ENCODE measurements at places on chromosomes 1 and 21.

DNA sequence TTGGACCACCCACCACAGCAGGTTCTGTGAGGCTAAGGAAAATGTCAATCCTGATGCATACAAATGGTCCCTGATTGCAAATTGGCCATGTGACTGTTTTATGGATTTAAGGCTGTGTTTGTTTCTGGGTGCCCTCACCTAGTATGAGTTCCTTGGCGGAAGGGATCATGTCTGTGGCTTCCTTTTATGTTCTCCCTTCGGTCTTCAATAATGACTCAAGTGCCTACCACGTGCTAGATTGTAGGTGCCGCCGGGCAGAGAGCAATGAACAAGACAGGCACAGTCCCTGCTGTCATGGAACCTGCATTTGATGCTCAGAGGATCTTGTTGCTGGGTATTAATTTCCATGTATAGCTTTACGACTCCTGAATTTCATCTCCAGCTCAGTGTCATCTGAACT, 9.8 kb upstream of the VWA5B1 start:
- DNase-seq: no peak

GRCh38 chr1:12012560-12013316, 6.6 kb upstream of the MIIP start:
- DNase-seq: no peak

- DNase-seq: peak; percentile 71
Observed at GRCh38 chr1:59498640-59499039, 201.7 kb downstream of the FGGY start.

DNA sequence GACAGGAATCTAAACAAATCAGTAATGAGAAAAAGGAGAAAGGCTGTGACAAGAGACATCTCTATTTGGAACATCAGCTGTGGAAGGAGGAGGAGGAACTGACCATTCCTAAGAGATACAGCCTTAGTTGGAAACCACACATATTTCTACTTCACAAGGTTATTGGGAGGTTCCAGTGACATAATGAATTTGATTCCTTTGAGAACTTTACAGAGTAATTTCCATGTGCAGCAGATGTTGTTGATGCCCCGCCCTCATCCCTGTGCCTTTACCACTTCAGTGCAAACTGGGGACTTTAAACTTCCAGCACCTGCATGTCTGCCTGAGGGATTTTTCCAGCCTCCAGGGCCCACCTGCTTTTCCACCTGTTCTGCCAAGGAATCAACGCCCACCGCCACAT, 9.3 kb upstream of the ST6GALNAC5 start:
- no peak for DNase-seq

DNA sequence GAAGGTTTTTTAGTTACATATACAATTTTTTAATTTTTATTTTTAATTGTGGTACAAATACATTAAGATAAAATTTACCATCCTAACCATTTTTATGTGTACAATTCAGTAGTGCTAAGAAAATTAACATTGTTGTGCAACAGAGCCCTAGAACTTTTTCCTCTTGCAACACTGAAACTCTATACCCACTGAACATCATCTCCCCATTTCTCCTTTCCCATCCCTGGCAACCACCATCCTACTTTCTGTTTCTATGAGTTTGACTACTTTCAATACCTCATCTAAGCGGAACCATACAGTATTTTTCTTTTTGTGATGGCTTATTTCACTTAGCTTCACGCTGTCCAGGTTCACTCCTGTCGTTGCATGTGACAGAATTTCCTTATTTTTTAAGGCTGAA, 54.1 kb downstream of the PALMD start:
- peak; percentile 21 for DNase-seq

DNA sequence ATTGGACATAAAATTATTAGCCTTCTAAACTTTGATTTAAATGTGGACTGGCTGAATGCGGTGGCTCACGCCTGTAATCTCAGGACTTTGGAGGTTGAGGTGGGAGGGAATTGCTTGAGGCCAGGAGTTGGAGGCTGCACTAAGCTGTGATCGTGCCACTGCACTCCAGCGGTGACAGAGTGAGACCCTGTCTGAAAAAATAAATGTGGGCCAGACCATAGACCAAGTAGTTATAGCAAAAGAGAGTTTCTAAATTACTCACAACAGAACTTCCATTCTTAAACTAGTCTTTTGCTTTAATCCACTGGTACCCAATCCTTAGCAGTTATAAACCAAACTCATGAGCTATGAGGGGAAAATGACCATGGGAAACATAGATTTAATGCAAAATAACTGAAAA, 35.2 kb downstream of the RAP1A start:
- no peak for DNase-seq

- no peak for DNase-seq
Observed at GRCh38 chr21:45549626-45550463, 7.6 kb upstream of the SLC19A1 start.

DNA sequence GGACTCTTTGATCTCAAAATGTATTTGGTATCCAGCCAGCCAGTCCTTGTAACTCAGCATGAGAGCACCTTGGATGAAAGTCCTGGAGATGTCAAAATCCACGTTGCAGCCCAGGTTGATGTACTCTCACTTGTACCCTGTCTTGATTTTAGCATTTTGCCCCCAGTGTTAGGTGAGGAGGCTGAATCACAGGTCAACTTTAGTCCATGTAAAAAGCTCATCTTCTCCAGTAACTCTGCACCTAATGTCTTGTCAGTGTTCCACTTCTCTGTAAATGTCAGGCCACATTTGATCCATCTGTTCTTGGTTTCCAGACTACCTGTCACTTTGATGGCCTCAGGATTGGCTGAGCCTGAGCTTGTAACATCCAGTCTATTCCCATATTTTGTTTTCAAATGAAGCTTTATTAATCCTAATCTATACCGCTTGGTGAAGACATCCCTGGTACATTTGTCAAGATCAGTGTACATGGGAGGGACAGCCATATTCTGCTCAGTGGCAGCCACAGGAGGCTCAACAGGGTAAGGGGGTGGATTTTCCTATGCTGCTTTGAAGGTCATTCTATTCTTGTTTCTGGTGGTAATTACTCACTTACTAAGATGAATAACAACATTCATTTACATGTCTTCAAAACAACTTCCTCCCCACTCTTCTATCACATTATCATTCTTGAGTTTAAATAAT, 24.1 kb upstream of the FCRL3 start:
- DNase-seq: no peak

DNA sequence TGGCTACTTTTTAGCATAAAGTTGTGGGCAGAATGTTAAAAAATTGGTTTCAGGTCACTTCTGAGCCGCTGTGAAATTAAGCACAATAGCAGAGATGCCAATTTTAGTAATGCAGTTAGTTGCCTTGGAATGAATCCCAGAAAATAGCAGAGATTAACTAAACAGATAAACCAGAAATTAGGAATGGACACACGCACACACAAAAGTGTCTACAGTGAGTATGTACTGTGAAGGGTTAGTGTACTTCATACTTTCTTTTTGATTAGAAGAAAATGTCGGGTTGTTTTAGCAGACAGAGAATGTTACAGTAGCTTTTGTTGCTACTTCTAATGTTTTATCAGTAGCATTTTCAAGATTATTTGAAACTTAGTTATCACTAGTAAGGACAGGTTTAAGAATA, 106.7 kb downstream of the LEPR start:
- peak; percentile 69 for DNase-seq

GRCh38 chr1:19405761-19406487, 79.4 kb downstream of the CAPZB start:
- no peak for DNase-seq

DNA sequence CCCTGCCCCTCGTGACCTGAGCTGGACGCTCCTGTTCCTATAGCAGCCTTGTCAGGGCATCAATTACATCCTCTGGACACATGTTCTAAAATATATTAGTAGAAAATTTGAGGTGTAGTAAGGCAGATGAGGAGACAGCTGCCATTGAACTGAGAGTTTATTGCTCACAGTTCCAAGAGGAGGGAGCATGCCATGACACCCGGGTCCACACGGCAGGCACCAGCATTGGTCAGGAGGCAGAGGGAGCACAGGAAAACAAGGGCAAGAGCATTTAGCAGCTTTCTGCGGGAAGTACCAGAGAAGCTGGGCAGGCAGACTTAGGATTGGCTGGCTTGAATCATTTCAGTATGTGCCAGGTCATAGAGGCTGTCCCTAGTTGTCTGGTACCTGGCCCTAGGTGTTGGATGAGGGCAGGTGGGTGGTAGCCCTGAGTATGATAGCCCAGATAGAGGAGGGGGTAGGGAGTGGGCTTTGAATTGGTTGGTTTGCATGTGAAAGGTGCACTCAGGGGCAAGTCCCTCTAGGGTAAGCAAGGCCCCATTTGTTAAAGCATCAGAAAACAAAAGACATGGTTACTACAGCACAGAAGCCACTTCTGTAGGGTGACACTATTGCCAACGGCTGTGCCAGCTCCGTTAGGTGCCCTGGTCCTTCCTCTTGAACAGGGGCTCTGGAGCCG, 223.6 kb upstream of the RAB4A start:
- DNase-seq: no peak

- DNase-seq: no peak
Observed at GRCh38 chr21:31754708-31754960, 22.7 kb upstream of the SCAF4 start.

DNA sequence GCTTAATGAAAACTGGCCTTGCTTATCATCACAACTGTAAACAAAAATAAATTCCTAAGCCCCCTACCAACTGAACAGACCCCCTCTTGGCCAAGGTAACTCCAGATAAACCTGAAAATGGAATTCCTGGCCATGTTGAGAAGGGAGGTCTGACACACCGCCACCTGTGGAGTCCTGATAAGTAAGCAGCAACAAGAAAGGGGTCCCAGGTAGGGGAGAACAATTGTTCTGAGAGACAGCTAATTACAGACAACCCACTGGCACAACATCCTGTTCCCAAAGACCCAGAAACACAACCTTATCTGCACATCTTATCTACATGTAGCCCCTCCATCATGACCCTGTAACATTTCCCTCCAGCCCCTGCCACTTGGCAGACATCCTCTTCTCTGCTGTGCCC, 91.2 kb upstream of the TNR start:
- DNase-seq: no peak

GRCh38 chr1:168939110-168939946, 167.2 kb upstream of the ATP1B1 start:
- no peak for DNase-seq

- DNase-seq: no peak
Observed at GRCh38 chr1:37601441-37601840, 5.7 kb upstream of the GNL2 start.

DNA sequence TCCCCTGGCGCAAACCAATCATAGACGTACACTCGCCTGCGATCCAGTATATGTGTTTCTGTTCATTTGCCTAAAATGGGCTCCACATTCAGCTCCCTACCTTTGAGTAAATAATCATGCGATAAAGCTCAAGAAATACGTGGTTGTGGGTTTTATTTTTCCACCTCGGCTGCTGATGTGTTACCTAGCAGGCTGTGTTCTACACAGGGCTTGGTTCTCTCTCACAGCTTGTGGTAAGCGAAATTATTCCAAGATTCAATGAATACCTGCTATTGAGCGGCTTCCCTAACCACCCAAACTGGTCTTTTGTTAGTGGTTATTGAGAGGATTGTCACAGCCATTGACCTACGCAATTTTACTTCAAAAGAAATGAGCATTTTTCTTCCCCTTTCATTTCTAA, 180.2 kb downstream of the PBX1 start:
- no peak for DNase-seq

DNA sequence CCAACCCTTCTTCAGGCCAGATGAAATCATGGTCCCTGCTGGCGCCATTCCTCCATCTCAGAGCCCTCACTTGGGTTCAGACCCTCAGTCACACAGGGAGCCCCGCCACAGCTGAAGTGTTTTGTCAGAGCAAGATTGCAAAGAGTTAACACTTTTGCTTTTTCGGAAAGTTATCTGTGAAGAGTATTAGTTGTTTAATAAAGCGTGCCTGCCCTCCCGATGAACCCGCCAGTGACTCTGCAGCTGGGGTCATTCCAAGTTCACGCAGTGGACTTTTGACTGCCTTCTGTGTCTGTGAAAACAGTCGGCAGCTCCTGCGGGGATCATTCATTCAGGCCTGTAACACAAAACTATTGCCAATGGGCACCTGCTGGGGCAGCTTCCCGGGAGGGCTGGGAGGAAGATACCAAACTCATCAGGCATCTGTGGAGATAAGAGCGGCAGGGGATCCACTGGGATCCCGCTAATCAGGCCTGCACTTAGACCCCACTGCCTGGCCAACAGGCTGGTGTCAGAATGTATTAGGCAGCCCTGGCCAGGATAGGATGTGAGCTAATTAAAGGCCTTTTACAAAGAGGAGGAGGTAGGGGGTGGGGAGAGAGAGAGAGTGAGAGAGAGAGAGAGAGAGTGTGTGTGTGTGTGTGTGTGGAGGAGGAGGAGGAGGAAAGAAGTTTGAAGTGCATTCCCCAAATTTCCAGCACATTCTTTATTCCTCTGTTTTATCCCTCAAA, 184.5 kb downstream of the DHRS3 start:
- peak; percentile 49 for DNase-seq

GRCh38 chr1:169022648-169023047, 83.8 kb upstream of the ATP1B1 start:
- no peak for DNase-seq

GRCh38 chr1:35350872-35351271, 82.4 kb downstream of the ZMYM4 start:
- no peak for DNase-seq
